ENCODE measurements at places on chromosomes 7 and 10. TPM values are rescaled to one million over a fixed set of nuclear protein-coding genes. Genes with fewer than 3 reads are reported as not detected.

Gene EN2
- total RNA-seq: not detected

Gene SEMA3E
- not detected for total RNA-seq

DNA sequence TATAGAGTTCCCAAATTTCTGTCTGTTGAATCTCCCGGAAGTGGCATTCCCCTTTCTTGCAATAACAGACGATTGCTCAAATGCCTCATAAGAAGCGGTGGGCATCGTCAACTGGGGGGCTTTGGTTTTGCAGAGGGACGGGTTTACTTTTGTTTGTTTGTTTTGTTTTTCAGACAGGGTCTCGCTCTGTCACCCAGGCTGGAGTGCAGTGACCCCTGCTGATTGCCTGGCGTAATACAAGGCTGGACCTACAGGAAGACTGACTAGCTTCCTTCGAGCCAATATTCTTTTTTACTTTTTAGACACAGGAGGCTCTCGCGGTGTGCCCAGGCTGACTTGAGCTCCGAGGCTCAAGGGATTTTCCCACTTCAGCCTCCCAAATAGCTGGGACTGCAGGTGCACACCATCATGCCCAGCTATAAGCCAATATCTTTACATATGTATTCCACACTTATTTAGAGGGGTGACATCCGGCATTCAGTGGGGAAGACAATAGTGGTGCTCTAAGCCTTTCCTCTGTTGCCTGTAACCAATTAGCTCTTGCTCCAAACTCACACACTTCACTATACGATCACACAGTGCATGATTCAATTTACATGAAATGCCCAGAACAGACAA, 58.1 kb downstream of the FHIP2A start:
- H3K4me1 ChIP-seq: peaks cover 5% of the 10 kb centered on the region
- H3K4me3 ChIP-seq: no peak overlapping the region
- H3K27me3 ChIP-seq: peaks cover 31% of the 10 kb centered on the region
- H3K27ac ChIP-seq: no peak overlapping the region

GRCh38 chr7:135597181-135597925, 39.6 kb downstream of the NUP205 start:
- H3K36me3 ChIP-seq: peaks cover 26% of the 10 kb centered on the region
- H3K27ac ChIP-seq: no peak overlapping the region
- no peak overlapping the region for H3K4me3 ChIP-seq

DNA sequence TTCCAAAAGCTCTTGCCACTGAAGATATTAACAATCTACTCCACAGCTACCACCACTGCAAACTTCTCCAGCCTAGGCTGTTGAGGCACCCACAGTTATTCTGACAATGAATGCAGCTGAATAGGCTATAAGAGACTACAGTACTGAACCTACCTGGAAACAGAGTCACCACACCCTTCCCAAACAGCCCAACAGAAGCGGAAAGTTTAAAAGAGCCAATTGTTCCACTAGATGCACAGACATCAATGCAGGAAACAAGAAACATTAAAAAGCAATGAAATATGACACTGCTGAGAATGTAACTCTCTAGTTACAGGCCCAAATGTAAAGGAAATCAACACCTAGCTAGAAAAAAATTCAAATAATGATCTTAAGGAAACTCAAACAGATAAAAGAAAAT, 64.5 kb upstream of the PLA2G12B start:
- H3K27ac ChIP-seq: no peak overlapping the region
- no peaks in the 10 kb centered on the region for H3K27me3 ChIP-seq
- peaks cover 11% of the 10 kb centered on the region for H3K4me1 ChIP-seq
- H3K4me3 ChIP-seq: no peak overlapping the region

DNA sequence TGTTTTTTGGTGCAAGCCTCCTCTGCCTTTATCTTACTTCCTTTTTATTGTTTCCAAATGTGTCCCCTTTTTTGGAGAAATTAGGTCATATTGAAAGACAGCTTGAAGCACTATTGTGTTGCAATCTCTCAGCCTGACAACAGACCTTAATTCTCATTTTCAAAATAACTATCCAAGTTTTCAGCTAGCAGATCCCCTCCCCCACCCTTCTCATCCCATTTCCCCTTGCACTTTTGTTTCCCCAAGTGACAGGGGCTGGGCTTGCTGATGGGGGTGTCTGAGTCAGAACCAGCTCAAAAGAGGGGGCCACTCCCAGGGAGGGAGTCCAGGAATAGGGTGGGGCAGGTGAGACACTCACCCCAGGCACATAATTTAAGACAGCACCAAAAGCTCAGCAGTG, 75.3 kb downstream of the MKI67 start:
- peak overlapping the region; percentile 16 for H3K27ac ChIP-seq
- H3K4me3 ChIP-seq: no peak overlapping the region
- H3K36me3 ChIP-seq: peaks cover 29% of the 10 kb centered on the region
- H3K27me3 ChIP-seq: no peaks in the 10 kb centered on the region
- peaks cover 45% of the 10 kb centered on the region for H3K4me1 ChIP-seq

GRCh38 chr7:78479348-78479747, 680.8 kb downstream of the PHTF2 start:
- no peak for DNase-seq
- H3K36me3 ChIP-seq: no peaks in the 10 kb centered on the region
- H3K27ac ChIP-seq: no peak overlapping the region

- H3K27me3 ChIP-seq: no peaks in the 10 kb centered on the region
- H3K4me1 ChIP-seq: peaks cover 13% of the 10 kb centered on the region
- DNase-seq: peak; percentile 65
- H3K36me3 ChIP-seq: no peaks in the 10 kb centered on the region
- no peak overlapping the region for H3K4me3 ChIP-seq
- peak overlapping the region; percentile 74 for H3K27ac ChIP-seq
These were observed 29.3 kb upstream of the CCL24 start for GRCh38 chr7:75842836-75843446.

GRCh38 chr7:25823571-25823970, 328.4 kb upstream of the NFE2L3 start:
- H3K4me1 ChIP-seq: no peaks in the 10 kb centered on the region
- no peaks in the 10 kb centered on the region for H3K36me3 ChIP-seq
- H3K4me3 ChIP-seq: no peak overlapping the region
- H3K27me3 ChIP-seq: peaks cover 23% of the 10 kb centered on the region

GRCh38 chr7:12888717-12889116, 201.3 kb downstream of the ARL4A start:
- peaks cover 7% of the 10 kb centered on the region for H3K27me3 ChIP-seq
- no peaks in the 10 kb centered on the region for H3K36me3 ChIP-seq

- H3K4me1 ChIP-seq: peaks cover 5% of the 10 kb centered on the region
- no peak overlapping the region for H3K4me3 ChIP-seq
- no peak overlapping the region for H3K27ac ChIP-seq
- no peaks in the 10 kb centered on the region for H3K36me3 ChIP-seq
- no peak for DNase-seq
These were observed 5.4 kb upstream of the TAX1BP1 start for GRCh38 chr7:27734583-27734982.

DNA sequence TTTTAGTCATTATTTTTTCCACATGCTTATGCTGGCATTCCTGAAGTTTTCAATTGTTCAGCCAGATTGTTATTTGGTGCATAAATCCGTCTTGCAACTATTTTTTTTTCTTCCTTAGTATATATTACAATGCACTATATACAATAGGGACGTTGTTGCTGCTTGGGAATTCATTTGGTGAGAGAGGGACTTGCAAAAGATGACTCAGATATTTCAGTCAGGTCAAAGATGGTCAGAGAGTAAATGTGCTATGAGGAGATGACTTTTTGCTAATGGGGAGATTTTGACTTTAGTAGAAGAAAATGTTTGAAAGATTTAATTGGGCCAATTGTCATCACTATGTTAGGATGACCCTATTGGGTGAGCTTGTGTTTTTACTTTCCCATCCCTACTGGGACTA, 348.4 kb upstream of the MTPN start:
- no peaks in the 10 kb centered on the region for H3K4me1 ChIP-seq
- H3K27me3 ChIP-seq: no peaks in the 10 kb centered on the region
- H3K4me3 ChIP-seq: no peak overlapping the region

DNA sequence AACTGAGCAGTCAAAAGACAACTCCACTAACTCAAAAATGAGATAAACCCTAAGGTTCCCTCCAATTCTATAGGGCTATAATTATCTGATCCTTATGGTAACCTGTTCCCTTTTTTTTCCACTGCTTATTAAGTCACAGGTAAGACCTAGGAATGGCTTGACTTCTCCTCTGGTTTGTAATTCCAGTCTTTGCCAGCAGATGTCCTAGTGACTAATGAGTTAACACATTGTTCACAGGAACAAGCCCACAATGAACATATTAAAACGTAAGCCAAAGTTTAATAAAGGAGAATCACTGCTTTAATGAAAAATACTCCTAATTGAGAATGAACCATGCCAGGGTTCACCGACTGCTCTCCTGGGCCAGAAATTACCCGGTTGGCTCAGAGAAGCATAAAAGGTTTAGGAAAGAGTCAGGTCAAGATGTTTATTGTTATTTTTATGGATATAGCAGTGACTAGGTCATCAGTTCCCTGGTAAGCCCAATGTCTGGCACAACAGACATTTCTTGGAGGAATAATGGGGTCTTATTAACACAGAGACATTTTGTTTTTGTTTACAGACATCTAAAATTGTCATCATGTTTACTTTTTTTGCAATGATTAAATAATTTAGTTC, 120.1 kb downstream of the ELAPOR2 start:
- no peaks in the 10 kb centered on the region for H3K4me1 ChIP-seq
- DNase-seq: peak; percentile 62
- H3K36me3 ChIP-seq: no peaks in the 10 kb centered on the region
- no peaks in the 10 kb centered on the region for H3K27me3 ChIP-seq
- no peak overlapping the region for H3K27ac ChIP-seq

Gene MYL10
- not detected for total RNA-seq

Gene FAM180A
- total RNA-seq: not detected

Gene GDF2
- total RNA-seq: not detected

DNA sequence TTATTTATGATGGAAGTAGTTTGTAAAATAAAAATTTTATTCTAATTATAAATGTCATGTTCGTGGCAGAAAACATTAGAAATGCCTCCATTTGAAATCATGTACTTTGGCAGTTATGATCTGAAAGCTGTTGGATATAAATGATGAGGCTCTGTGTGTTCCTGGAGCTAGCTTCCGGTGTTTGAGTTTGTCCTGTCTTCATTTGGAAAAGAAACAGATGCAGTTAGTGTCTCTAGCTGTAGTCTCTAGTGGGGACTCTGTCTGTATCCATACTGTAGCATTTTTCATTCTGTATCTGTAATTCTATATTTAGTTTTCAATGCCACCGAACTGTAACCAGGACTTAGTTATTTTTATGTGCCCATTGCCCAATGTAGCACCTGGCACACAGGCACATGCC, 197.0 kb upstream of the FZD1 start:
- H3K36me3 ChIP-seq: peaks cover 3% of the 10 kb centered on the region
- no peak for DNase-seq
- no peak overlapping the region for H3K4me3 ChIP-seq
- no peaks in the 10 kb centered on the region for H3K27me3 ChIP-seq

- DNase-seq: peak; percentile 67
- no peaks in the 10 kb centered on the region for H3K36me3 ChIP-seq
- peak overlapping the region; percentile 52 for H3K27ac ChIP-seq
- no peaks in the 10 kb centered on the region for H3K27me3 ChIP-seq
- H3K4me3 ChIP-seq: peak overlapping the region; percentile 37
These were observed 69.0 kb upstream of the PDCD4 start for GRCh38 chr10:110802551-110803238.

DNA sequence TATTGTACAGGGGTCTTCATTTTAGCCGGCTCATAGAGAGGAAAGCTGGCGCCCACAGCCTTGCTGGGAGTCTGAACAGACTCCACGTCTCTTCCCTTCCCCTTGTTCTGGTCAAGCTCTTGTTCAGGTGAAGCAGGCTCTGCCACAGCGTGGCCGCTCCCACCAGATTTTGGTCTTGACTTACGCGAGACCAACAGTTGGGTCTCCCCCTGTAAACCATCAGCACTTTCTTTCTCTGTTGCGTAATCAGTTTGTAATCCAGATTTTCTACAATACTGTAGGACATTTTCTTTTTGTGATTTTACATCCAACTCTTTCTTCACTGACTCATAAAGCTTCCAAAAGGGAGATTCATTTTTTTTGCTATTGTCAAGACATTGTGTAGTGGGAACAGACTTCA, 10.9 kb downstream of the MKI67 start:
- H3K4me1 ChIP-seq: no peaks in the 10 kb centered on the region
- no peak overlapping the region for H3K27ac ChIP-seq
- DNase-seq: no peak
- peaks cover 45% of the 10 kb centered on the region for H3K36me3 ChIP-seq

DNA sequence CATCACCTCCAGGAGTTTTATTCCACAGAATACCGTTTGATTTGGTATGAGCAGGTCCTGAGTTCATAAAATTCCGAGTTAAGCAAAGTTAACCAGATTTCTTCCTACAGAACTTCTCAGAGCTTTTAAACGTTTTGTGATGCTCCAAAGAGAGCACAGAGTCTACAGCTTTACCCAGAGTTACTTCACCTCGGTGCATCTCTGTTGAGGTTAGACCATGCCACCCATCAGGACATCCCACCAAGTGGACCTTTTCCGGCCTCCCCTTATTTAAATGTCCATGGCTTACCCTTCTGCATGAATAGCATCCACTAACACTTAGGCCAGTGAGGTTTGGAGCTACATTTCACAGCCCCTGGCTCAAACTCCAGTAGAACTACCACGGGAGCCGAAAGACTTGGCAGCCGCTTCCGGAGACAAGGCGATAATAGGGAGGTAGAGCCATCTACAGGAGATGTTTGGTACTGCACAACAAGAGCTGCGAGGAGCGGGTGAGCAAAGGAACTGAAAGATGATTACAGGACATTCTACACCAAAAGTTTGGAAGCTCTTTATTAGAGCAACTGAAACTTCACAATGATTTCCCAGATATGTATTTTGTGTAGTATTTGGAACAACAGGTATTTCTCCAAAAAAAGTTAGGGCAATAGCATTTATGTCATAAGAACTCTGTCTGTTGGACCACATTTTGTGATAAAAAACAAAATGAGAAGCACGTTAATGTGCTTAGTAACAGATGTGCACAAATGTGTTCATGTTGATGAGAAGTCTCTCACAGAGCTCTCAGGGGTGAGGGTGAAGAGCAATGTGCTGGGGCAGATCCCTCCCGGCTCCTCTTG, 174.7 kb downstream of the HERPUD2 start:
- peaks cover 4% of the 10 kb centered on the region for H3K27me3 ChIP-seq
- H3K27ac ChIP-seq: no peak overlapping the region
- peak; percentile 73 for DNase-seq
- no peaks in the 10 kb centered on the region for H3K4me1 ChIP-seq
- no peaks in the 10 kb centered on the region for H3K36me3 ChIP-seq

DNA sequence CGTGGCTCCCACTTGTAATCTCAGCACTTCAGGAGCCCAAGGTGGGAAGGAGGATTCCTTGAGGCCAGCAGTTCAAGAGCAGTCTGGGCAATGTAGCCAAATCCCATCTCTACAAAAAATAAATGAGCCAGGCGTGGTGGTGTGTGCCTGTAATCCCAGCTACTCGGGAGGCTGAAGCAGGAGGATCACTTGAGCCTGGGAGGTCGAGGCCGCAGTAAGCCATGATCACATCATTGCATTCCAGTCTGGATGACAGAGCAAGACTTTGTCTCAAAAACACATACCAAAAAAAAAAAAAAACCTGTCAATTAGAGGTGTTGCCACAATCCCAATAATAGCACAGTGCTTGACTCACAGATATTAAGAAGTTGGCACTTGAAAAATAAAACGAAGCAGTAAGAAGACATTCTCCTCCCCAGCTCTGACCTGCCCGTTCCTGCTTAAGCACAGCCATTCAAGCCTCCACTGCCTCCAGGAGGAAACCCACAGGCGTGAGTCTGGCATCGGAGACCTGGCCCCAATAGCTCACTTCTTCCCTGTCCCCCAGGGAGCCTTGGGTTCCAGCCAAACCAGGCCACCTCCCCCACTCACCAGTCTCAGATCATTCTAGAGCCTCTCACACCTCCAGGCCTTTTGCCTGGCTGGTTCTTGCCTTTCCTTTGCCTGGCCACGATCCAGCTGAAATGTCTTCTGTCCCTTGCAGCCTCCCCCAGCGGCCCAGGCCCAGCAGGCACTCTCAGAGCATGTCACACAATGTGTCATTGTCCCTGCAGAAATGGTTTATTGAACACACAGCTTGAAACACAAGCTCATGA, 45.3 kb upstream of the GTF2I start:
- no peak overlapping the region for H3K27ac ChIP-seq
- DNase-seq: no peak

Measured in activated naive CD4-positive, alpha-beta T cell treated with anti-CD3 and anti-CD28 coated beads for 36 hours (primary cell).